ENCODE measurements at places on chromosomes 6 and 20.

DNA sequence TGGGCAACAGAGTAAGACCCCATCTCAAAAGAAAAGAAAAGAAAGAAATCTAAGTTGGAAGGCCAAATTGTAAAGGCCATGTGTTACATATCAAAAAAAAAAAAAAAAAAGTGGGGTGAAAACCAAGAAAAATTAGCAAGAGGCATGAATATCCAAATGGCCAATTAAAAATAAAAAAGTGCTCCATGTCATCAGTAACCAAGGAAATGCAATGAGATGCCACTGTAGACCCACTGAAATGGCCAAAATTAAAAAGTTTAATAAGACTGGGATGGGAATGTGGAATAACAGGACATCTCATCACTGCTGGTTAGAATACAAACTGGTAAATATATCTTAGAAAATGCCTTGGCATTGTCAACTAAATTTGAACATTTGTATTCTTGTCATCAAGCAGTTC lies 30.1 kb upstream of the BCLAF1 start:
- no peak for DNase-seq

DNA sequence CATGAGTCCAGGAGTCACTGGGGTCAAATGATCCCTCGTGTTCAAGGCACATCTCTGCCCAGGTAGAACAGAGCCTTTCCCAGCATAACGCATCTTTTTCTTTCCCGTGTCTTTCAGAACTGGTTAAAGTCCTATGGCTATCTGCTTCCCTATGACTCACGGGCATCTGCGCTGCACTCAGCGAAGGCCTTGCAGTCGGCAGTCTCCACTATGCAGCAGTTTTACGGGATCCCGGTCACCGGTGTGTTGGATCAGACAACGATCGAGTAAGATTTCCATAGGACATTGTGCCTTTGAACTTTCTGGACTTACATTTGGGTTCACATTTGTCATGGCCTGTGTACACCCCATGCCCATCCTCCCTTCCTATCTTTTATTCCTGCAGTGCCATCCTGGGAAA lies 20.2 kb downstream of the MMP24 start:
- DNase-seq = no peak

- DNase-seq = no peak
Observed at GRCh38 chr6:106184629-106185028, 98.5 kb downstream of the PRDM1 start.

DNA sequence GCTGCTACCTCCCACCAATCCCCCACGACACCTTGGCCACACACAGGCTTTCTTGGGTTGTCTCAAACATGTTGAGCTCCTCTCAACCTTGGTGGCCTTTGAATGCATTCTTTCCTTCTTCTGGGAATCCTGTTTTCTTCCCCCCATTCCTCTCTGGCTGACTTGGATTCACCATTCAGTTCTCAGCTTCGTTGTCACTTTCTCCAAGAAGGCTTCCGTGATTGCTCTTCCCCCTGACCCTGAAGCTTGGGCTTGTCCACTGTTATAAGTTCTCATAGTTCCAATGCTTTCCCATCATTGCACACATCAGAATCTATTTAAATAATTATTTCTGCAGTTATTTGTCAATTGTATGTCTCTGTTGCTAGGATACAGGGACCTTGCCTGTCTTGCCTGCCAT lies 64.2 kb downstream of the RBM38 start:
- no peak for DNase-seq

DNA sequence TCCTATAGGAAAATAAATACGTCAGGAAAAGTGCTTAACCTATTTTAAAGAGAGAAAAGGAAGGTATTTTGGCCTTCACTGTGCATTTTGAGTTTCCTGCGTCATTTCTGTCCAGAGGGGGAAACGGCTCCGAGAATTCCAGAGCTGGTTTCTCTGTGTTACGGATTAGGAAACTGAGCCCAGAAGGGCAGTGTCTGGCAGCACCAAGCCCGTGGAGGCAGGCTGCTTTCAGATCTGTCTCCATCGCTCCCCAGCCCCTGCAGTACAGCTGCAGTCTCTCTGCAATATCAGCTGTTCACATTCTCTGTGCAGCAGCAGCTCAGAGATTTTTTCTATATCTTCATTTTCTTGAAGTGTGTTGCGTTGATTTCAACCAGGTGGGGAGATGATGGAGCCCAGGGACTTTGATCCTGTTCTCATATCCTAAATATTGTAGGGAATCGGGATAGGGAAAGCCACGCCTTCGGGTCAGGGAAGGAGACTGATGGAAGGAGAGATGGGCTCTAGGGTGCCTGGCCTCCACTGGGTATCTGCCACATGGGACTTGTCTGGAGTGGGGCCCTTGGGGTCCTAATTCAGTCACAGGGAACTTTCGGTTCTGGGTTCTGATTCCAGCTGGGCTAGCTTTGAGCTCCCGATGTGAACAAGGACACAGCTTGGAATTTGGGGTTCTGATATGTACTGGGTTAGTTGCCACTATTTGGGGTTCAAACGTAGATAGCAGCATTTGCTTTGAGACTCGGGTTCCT lies 2.8 kb downstream of the ANKRD60 start:
- no peak for DNase-seq

DNA sequence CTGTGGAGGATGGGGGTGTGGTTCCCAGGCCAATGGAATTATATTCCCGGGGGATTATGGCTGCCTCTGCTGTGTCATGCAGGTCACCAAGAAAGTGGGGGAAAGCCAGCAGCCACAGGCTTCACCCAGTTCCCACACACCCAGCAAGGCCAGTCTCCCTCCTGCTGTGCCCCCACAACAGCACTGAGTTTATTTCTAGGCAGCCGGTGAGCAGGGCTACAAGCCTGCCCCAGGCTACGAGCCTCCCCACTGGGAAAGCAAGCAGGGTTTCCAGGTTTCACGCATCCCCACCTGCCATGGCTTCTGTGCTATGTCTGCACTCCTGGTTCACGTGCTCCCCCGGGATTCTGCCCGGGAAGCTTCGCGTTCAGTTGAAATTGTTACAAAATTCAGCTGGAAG lies 72.6 kb downstream of the ERMARD start:
- DNase-seq = no peak

- no peak for DNase-seq
Observed at GRCh38 chr20:53786071-53786444, 192.4 kb upstream of the ZNF217 start.

DNA sequence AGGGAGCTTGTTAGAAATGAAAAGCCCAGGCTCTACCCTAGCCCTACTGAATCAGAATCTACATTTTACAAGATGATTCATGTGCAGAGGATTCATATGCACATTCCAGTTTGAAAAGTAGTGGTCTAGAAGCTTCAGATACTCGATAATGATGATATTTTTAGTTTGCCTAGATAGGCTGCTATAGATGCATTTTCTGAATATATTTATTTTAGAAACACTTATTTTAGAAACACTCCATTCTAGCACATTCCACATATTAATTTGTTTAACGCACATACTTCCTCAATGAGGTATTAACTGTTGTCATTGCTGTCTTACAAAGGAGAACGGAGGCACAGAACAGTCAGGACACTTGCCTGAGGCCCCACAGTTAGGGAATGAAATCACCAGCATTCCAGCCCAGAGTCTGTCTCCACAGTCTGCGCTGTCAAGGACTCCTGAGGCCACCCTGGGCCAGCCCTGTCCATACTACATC lies 64.4 kb downstream of the SNAP25 start:
- DNase-seq = no peak

DNA sequence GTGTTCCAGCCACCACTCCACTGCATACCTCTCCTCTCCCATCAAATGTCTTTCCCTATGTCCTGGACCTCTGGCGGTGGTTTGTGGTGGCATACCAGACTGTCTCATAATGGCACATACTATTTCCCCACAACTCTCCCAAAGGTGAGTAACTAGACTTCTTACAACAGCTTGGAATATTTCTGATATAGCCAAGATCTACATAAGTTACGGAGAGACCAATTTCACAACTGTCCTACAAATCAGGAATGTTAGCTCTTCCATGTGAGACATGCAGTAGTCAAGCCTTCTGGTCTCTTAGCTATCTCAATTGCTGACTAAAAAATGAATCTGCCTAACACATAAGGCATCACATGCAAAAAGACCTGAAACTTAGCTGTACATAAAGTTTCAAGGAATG lies 588.9 kb downstream of the RNF144B start:
- DNase-seq = no peak

DNA sequence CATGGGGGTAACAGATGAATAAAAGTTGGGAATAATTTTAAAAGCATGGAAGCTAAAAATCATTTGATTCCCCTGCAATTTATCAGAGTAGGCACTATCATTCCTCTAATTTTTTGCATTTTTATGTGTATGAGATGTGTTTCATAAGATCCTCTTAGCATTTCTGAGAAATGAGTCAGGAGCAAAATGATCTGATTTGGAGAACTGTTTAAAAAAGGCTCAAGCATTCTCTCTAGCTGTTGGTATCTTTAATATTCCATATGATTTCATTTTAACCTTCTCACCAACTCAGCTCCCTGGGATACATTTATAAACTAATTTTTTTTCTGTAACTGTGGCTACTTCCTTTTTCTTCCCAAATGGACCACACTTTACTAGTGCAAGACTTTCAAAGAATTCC lies 60.9 kb downstream of the MCHR2 start:
- DNase-seq = no peak

DNA sequence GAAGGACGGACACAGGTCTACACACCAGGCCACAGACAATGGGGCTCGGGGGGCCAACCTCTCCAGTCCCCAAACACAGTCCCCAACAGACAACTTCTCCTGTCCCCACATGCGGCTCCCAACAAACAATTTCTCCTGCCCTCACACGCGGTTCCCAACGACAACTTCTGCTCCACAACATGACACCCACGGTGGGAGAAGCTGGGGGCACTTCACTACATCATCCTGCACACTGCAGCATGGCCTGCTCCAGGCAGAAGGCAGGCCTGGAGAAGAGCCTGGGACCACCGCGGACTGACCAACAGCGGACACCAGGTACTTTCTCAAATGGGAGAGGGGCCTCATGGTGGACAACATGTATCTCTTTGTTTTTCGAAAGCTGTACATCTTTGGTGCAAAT lies 6.7 kb downstream of the TAF4 start:
- DNase-seq = no peak

GRCh38 chr6:1285556-1285955 lies 26.3 kb upstream of the FOXQ1 start:
- peak; percentile 38 for DNase-seq

DNA sequence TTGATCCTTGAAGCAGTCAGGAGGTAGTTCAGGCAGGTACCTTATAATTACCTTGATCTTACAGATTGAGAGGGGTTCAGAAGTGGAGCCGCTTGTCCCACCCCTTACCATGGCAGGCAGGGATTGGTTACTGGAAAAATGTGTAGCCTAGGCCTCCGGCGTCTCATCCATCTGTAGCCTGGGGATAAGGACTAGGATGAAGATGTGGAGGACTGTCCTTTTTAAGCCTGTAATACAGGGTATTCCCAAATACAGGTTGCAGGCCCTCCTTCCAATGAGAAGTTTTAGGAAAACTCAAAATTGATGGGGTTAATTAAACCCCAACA lies 2.8 kb downstream of the HMGA1 start:
- DNase-seq = no peak

- DNase-seq = peak; percentile 64
Observed at GRCh38 chr6:151142676-151143075, 97.1 kb upstream of the AKAP12 start.

DNA sequence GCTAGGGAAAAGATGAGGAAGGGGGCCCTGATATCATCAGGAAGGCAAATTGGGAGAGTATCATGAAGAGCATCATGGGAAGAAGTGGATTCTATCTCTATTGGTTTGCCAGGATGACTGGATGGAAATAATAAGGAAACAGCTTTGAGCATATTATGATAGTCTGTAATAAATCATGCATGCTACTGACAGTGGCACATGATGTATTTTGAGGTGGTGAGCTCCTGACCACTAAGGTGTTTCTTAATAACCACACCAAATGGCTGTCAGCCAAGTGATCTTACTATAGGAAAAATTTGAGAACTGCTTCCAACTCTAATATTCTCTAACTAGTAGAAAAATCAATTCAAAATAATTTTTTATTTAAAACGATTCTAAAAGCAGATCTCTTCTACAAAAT lies 548.4 kb upstream of the JAG1 start:
- no peak for DNase-seq

GRCh38 chr20:37494301-37494700 lies 26.7 kb upstream of the NNAT start:
- DNase-seq = no peak

Data from tongue (tissue), 3 donors.